ENCODE measurements at places on chromosomes 3 and 15.
A peak's percentile ranks its signal among the peaks of the same experiment; 100 is the strongest.

- DNase-seq = peak; percentile 14
Observed at GRCh38 chr3:18556001-18556408, 130.9 kb upstream of the SATB1 start.

DNA sequence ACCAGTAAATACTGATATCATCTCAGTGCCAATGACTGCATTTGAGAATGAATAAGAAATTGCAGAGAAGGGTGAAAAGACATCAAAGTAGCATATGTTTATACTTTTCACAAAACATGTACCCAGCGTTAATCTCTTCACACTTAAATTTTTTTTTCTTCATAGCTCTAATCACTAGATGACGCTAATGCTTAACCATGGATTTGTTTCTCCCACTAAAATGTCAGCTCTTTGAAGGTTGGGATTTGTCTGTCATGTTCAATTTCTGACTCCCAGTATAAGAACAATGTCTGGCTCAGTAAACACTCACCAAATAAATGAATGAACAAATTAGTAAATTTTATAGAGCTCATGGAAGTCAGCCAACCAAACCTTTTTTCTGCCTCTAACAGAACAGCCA lies 78.3 kb upstream of the LMCD1 start:
- DNase-seq = no peak

DNA sequence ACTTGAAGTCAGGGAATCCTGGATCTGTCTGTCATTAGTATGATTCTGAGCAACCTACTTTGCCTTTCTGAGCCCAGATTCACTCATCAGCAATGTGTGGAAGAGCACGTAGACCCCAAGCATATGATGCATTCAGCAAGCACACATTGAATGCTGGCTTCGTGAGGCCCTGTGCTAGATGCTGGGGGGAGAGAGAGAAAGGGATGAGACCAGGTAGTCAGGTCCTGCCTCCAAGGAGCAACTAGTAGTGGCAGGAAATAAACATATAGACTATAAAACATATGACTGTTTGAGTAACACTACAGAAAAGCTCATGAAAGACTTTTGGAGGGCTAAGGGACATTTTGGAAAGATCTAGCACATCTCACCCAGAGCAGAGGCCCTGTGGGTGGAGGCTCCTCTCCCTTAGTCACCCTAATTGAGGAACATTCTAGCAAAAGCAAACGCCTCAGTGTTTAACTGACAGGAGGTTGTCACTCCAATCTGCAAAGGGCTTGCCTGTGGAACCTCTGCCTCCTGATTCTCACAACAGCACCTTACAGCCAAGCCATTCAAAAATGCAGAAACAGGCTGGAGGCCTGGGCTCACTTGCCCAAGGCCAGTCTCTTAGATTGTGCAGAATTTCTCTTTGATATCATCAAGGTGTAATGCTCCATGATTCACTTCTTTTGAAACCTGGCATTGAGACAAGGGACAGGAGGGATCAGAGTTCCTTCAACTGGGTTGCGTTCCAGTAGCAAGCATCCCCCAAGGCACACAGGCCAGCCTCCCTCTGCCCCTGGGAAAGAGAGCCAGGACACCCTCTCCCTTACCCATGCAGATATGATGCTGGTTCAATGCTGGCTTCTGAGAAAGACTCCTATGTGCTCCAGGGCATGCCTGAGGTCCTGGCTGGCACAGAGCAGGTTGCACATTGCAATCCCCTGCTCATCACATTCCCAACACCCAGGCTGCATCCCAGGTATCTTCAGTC lies 26.1 kb downstream of the STARD5 start:
- no peak for DNase-seq

DNA sequence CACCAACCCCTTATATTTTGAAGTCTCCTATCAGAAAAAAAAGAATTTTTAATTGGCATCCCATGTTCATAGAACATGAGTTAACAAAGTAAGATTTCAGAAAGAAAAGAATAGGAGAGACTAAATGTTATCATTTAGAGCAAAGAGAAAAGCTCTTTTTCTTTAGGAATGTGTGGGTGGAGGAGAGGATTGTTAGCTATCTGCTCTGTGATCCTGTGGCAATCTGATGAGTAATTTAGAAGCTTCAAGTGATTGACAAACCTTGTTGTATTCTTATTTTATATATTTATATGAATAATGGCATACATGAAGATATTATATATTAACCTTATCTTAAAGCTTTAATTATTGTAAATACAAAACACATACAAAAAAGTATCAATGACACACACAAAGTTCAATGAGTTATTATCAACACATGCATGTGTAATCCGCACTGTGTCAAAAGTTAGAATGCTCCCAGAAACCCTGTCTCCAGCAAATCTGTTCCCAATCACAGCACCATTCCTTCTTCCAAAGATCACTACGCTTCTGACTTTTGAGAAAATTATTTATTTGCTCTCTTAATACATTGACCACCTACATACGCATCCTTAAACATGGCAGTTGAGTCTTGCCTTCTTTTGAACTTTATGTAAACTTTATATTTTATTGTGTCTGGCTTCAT lies 907.4 kb downstream of the MCTP2 start:
- no peak for DNase-seq

- no peak for DNase-seq
Observed at GRCh38 chr3:71244153-71244825, 339.2 kb downstream of the FOXP1 start.

DNA sequence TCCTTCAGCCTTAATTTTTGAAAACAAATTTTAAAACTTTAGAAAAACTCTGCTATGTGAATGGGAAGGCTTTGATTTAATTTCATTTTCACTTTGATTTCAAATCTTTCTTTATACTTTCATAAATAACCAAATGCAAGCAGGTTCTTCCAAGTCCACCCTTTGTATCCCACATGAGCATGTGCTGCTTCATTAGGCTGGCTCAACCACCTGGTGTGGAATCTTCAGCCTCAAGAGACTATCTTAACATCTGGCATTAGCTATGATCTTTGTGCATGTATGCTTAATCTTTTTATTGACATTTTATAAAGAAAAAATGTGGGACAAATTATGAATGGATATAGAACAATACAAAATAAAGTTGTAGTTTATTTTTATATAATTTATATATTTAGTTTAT lies 81.8 kb upstream of the MLF1 start:
- DNase-seq = no peak

DNA sequence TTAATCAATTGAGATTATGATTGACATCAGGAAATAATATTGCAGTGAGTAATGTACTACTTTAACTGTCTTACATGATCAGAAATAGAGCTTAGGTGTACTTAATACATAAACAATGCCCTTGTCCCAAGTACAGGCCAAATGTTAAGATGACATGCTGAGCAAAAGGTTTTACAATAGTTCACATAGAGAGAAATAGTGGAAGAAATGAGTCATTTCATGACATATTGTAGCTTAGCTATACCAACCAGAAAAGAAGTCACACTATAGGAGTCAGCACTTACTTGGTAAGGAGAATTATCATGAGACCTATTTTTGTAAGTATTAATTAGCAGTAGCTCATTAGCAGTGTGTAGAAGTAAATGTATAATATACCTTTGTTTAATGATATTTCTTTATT lies 96.4 kb upstream of the NANOGP8 start:
- DNase-seq = no peak

- no peak for DNase-seq
Observed at GRCh38 chr3:183591881-183592521, 36.5 kb upstream of the KLHL6 start.

GRCh38 chr3:31688984-31689383 lies 156.3 kb downstream of the STT3B start:
- DNase-seq = no peak

GRCh38 chr3:50551054-50551659 lies 16.4 kb downstream of the C3orf18 start:
- DNase-seq = no peak

DNA sequence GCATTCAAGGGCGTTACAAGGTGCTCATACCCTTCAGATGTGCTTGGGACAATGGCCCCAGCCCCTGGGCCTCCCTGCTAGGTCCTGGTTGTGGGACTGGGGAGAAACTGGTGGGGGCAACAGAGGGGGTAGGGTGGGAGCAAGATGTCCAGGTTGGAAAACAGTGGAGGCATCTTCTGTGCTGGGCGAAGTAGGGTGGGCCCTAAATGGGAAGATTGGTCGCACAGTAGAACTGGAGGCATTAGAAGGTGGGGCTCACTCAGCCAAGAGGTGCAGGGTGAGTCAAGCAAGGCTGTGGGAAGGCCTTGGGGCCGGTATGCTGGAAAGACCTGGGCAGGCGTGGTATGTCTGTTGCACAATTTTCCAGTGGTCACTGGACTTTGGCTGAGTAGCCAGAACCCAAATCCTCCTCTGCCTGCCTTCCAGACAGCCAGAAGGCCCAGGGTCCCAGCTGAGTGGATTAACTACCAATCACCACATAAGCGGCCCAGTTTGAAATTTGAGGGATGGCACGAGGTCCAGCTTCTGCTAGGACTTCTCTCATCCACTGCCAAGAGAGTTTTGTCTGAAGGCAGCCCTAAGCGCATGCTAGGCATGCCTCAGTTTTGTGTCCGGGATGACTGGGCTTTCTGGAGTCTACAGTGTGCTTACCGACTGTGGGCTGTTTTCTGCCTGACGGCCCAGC lies 74.5 kb downstream of the LSM3 start:
- DNase-seq = no peak

GRCh38 chr3:78706906-78707523 lies 1060.8 kb downstream of the ROBO1 start:
- DNase-seq = no peak

- no peak for DNase-seq
Observed at GRCh38 chr3:11698326-11699082, 54.8 kb upstream of the VGLL4 start.

- peak; percentile 77 for DNase-seq
Observed at GRCh38 chr15:72230197-72231065, 559 bp downstream of the PKM start.

GRCh38 chr3:32106929-32107362 lies 526 bp downstream of the GPD1L start:
- DNase-seq = no peak

GRCh38 chr15:32029862-32030781 lies at the start of gene CHRNA7:
CHRNA7 (plus strand) TSS chr15:32030515; CDS start chr15:32030595, 80 bp downstream.
- DNase-seq = no peak

GRCh38 chr15:74374648-74375302 lies 7.3 kb upstream of the CYP11A1 start:
- no peak for DNase-seq

DNA sequence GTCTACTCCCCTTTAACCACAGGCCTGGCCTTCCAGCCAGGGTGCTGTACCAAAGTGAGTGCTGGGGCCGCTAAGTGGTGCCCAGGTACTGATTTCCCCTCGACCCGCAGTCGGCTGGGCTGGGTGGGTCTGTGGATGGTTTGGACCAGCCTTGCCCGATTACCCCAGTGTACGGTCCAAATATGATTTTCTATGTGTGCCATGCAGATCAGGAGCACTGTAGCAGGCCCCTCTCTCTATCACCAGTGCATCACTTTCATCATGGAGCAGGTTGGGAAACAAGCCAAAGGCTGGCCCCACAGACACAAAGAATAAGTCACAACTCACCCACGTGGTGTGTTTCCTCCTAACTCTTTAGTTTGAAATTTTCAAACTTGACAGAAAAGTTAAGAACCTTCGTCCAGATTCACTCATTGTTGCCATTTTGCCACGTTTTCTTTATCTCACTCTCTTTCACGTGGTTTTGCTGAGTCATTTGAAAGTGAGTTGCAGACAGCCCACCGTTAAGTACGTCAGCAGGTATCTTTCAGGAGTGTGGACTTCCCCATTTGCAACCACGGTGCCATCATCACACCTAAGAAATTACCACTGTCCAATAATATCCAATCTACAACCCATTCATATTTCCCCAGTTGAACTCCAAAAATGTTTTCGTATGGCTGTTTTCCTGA lies 37.0 kb downstream of the ZNF710 start:
- peak; percentile 30 for DNase-seq

GRCh38 chr15:53576841-53577240 lies 182.6 kb downstream of the WDR72 start:
- no peak for DNase-seq

- no peak for DNase-seq
Observed at GRCh38 chr3:61158216-61158615, 93.0 kb downstream of the FHIT start.

- no peak for DNase-seq
Observed at GRCh38 chr3:16214366-16214765, 39.9 kb downstream of the GALNT15 start.

DNA sequence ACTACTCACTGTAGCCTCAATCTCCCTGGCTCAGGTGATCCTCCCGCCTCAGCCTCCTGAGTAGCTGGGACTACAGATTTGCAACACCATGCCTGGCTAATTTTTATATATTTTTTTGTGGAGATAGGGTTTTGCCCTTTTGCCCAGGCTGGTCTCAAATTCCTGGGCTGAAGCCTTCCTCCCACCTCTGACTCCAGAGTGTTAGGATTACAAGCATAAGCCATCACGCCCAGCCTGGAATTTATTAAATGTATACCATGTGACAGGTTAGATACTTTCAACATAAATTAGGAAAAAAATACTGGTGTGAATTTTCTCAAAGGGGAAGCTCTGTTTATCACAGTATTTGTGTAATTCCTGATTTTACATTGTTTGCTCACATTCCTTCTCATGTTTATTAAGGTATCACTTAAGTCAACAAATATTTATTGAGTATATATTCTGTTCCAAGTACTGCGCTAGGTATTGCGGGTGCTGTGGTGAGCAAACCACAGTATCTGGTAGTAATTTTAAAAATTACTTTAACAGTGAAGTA lies 24.8 kb downstream of the PPP4R2 start:
- DNase-seq = no peak

- no peak for DNase-seq
Observed at GRCh38 chr3:143979813-143980212, 8.2 kb downstream of the DIPK2A start.

DNA sequence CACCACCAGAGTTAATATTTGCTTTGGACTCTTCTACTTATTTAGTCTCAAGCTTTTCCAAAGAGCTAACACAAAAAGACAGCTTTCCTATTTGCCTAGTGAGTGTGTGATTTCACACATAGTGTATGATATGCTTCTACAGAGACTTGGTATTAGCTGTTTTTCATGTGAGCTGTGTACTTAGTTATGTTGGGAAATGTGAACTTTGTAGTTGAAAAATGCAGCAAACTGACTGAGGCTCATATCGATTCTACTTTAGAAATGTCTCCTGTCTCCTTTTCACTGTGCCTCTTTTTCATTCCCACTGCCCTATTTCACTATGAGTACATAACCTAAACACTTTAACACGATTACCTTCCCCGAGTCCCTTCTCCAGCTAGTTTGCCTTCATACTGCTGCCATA lies 136.5 kb downstream of the ALCAM start:
- DNase-seq = no peak

All from activated CD8-positive, alpha-beta memory T cell treated with anti-CD3 and anti-CD28 coated beads, Interleukin-2, amount 50 U/mL, for 4 hours (primary cell).